ENCODE measurements at places on chromosomes 13 and 19.

DNA sequence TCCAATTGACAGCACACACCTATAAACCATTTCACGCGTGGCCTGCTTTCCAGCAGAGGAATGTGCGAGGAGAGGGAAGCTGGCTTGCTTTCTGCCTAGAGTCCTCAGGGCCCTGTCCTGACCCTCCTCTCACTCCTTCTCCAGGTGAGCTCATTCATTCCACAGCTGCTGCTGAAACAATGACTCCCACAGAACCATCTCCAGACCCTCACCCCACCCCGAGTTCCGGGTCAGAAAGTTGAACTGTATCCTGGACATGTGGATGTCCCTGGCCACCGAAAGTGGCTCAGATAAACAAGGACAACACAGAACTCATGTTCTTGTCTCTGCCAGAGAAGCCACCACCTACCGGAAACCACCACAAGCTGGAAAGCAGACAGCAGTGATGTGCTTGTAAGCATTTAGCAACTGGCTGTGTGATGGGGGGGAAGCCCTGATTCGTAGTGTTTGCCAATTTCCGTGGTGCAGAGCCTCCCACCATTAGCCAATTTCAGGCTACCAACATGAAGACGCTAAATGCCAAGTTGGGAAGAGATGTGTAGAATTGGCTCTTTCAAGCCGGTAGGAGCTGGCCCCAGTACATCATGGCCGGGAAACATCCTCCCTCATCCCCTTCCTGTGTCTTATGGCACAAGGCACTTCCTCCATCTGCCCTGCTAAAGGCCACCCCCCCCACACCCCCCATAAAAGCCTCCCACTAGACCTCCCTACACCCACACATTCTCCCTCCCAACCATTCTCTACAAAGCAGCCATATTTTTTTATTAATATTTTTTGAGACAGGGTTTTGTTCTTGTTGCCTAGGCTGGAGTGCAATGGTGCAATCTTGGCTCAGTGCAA lies 5.0 kb downstream of the SYCE2 start:
- DNase-seq = peak; percentile 49

DNA sequence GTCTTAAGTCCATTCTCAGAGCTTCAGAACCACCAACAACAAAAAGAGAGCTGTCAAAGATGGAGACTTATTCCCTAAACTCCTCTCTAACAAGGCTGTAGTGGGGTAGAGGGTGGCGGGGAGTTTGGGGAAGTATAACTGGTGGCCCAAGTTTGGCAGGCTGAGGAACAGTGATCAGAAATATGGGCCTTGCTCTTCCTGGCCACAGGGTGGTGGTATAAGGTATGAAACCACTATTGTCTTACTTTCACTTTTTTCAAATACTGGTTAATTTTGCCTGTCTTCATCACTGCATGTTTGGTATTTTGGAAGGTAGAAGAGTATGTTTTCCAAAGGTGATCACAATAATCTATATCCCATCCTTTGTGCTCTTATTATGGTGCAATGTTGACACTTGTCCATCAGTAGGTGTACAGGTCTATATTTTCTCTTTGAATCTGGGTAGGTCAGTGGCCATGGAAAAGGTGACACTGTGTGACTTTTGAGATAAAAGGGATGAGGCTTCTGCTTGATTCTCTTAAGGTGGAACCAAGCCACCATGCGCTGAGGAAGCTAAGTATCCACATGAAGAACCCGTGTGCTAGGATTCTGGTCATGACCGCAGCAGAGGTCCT lies 23.2 kb upstream of the GPC5 start:
- DNase-seq = no peak

DNA sequence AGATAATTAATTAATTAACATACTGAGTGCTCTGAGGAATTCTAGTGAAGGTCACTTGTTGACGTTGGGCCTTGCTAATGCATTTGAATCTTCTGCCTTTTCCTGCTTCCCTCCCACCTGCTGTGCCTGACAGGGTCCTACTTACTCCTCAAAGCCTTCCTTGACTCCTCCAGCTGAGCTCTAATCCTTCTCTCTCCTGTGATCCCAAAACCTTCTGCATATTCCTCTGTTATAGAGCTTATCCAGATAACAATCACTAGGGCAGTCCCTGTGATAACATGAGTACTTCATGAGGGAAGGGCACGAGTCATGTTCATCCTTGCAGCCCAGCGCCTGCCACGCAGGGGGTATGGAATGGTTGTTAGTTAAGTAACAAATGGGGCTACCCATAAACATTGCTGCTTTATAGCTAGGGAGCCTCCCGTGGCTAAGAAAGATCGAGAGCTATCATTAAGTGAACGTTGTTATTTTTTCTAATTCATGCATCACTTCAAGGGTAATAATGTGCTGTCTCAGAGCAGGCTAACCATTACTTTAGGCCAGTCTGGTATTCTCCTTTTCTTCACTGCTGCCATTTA lies 19.1 kb upstream of the SPATA13 start:
- DNase-seq = no peak

GRCh38 chr19:41192574-41193429 lies at the start of gene CYP2S1:
Gene CYP2S1 (plus strand): TSS chr19:41193219. CDS start chr19:41193265, 46 bp downstream.
- no peak for DNase-seq

DNA sequence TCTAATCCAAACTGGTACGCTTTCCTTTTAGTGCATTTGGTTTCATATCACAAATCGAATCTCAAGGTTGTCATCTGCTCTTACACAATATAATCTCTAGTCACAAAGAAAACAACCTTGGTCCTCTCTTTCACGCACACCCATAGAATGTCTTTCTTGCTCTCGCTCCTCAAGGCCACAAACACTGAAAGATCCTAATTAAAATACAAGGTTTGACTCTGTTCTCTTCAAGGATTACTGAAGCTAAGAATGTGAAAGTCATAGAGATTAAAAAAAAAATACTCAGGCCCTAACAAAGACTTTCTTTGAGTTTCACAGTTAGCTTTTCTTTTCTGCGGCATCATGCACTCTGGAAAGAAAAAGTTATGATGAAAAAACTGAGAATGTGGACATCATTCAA lies 891.5 kb downstream of the EFNB2 start:
- DNase-seq = no peak

DNA sequence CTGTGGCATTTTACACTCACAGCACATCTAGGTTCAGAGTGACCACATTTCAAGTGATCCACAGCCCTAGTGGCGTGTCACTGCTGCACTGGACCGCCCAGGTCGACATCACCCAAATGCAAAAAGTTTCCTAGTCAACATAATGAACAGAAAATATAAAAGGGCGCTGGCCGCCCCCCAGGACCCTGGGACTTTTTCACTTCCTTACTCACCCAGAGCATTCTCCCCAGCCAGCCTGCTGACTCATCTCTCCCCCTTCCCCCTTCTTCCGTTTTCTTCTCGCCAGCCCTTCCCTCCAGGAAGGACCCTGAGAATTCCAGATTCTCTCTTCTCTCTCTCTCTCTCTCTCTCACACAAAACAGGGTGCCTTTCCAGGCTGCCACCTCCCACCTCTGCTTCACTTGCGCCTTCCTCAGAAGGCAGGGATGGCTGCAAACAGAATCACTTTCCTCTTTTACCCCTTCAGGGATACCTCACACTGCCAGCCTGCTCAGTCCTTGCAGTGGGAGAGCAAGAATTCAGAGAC lies 21.0 kb upstream of the GRWD1 start:
- DNase-seq = no peak

DNA sequence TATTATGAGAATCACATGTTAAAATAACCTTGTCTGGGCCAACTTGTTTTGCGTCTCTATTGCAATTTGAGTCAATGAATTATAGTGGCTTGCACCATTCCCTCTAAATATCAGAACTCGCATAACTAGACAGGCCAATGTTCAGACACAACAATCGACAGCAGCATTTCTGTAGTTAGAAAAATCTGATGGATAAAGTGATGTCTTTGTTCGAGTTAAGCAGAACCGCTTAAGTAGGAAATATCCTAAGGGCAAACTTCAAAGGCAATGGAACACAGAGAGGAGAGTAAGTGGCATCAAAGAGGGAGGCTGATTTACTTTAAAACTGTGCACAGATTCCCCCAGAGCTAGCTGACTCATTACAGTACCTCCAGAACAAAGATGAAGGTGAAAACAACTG lies 333.9 kb downstream of the NALCN start:
- DNase-seq = no peak

DNA sequence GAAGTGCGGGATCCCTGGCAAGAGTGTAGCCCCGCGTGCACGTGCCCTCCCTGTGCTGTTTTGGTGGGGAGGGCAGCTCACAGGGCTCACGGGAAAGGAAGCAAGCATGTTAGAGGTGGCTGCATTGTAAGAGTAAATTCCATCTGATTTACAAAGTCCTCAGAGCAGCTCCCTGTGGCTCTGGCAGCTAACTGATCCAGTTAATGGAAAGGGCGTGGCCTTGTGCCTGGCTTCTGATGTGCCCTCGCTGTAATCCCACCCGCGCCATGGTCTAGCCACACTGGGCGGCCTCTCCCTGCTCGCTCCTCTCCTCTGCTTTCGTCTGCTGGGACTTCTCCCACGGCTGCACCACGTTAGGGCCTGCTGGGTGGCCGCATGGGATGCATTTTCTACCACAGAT lies 258.5 kb downstream of the FGF9 start:
- DNase-seq = no peak

DNA sequence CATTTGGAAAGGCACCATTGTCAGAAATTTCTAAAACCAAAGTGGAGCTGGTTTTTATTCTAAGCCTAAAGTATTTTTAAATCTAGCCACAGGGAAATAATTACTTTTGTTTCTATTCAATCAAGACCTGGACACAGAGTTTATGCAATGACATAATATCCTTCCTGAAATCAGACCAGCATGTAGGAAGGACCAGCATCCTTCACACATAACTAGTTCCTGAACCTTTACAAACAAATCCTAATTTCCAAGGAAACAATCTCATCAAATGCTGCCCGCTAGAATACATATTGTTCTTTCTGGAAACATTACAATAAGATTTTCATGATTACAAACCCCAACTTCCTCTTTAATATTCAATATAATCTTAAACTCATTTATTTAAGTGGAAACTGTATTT lies 1.5 kb downstream of the STARD13 start:
- DNase-seq = no peak

DNA sequence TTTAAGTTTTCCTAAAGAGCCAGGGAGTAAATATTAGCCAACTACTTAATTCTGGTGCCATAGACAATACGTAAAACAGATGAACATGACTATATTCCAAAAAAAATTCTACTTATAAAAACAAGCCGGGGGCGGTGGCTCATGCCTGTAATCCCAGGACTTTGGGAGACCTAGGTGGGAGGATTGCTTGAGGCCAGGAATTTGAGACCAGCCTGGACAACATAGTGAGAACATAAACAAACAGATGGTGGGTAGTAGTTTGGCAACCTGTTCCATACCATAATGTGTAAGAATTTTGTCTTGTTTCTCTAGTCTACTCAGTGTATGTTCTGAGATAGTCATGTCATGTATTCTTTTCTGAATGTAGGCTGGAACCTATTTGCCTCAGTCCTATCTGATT lies 25.4 kb downstream of the ITM2B start:
- no peak for DNase-seq

- no peak for DNase-seq
Observed at GRCh38 chr13:80145171-80145690, 195.7 kb downstream of the SPRY2 start.

- no peak for DNase-seq
Observed at GRCh38 chr19:35717665-35718344, at the start of gene KMT2B. Gene KMT2B (plus strand): TSS chr19:35718003. CDS start chr19:35718019, 16 bp downstream.

- DNase-seq = no peak
Observed at GRCh38 chr13:20713751-20714150, 10.3 kb downstream of the IL17D start.

DNA sequence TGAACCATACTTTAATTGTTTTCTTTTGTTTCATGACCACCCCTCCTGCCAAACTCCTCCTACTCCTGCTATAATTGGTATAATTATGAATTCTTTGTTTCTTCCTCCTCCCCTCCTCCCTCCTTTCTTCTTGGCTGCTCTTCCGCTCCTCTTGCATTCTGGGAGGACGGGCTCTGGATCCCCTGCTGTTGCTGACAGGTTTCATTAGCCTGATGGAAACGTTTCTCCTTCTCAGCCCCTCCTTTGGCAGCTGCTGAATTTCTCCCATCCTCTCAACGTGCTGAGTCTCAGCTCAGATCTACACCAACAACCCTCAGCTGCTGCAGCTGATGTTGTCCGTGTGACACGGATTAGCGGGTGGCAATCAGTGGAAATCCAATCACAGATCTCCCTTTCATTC lies 97.1 kb upstream of the UBAC2 start:
- DNase-seq = no peak

DNA sequence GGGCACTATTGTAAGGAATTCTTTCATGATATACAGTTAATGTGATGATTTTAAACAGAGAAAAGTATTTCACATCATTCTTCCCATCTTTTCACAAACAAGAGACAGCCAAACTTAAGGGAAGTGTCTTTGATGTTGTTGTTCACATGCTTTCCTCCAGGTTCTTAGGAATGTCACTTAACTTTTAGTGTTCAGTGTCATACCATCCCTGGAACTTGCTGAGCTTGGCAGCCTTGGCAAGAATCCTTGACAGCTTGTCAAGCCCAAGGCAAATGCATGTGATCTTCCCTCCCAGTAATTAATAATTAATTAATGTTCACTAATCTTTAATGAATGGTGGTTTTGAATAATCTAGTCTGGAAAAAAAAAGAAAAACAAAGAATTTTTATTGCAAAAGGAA lies 727.9 kb upstream of the PRR20A start:
- no peak for DNase-seq

DNA sequence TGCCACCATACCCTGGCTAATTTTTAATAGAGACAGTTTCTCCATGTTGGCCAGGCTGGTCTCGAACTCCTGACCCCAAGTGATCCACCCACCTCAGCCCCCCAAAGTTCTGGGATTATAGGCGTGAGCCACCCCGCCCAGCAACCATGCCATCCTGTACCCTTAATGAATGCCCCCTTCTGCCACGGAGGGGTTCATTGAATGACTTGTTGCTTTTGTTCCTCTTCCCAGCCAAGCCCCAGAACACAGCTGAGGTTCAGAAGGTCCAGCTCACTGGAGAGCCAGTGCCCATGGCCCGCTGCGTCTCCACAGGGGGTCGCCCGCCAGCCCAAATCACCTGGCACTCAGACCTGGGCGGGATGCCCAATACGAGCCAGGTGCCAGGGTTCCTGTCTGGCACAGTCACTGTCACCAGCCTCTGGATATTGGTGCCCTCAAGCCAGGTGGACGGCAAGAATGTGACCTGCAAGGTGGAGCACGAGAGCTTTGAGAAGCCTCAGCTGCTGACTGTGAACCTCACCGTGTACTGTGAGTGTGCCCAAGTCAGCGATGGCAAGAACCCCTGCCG lies 6.0 kb downstream of the PVR start:
- DNase-seq = no peak

- no peak for DNase-seq
Observed at GRCh38 chr13:97335488-97336134, 98.4 kb upstream of the RAP2A start.

DNA sequence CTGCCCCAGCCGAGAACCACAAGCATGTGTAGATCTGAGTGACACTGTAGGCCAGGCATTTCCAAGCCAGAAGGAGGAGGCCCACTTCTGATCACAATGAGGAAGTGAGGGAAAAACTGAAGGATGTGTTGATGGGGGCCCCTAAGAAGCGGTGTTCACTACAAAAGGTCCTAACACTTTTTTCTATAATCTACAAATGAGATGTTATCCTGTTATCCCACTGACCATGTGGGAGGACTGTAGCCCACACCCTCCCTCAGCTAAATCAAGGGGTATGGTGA lies 99.0 kb upstream of the MCF2L start:
- DNase-seq = no peak

GRCh38 chr13:91355099-91355825 lies 7.8 kb downstream of the MIR17HG start:
- no peak for DNase-seq
